ENCODE measurements at places on chromosomes 6 and 20.

GRCh38 chr6:8710668-8711431 lies 275.5 kb upstream of the SLC35B3 start:
- no peak for DNase-seq

GRCh38 chr20:18323705-18324104 lies 35.4 kb downstream of the ZNF133 start:
- no peak for DNase-seq

GRCh38 chr20:3227506-3227905 lies 11.5 kb downstream of the SLC4A11 start:
- DNase-seq, result no peak

- no peak for DNase-seq
Observed at GRCh38 chr6:87529221-87529620, 56.4 kb downstream of the SLC35A1 start.

DNA sequence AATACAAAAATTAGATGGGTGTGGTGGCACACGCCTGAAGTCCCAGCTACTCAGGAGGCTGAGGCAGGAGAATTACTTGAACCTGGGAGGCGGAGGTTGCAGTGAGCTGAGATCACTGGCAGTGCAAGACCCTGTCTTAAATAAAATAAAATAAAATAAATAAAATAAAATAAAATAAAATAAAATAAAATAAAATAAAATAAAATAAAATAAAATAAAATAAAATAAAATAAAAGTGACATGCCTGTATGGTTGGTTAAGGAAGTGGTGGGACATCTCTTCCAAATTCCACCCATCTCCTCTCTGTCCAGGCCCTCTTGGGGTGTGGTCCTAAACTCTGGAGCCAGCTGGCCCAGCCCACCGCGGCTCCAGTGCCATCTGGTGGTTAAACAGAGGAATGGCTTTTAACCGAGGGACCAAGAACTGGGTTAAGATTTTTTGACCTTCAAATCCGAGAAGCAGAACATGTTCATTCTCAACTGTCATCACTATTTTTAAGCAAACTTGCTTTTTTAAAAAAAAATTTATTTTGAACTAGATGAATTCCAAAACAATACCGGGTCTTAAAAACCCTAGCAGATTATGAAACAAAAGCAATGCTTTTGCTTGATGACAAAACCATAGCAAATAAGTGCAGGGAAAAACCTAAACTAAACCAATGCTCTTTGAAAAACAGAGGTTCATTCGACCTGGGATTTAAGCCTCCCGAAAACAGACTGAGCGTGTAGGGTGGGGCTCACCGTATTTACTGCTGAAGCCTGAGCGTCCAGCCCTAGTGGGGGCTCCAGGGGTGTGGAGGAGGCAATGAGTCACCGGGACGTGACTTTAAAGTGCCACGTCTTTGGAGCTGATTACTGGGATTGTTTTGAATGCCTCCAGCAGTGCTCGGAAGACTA lies 68.8 kb downstream of the CDC5L start:
- DNase-seq, result no peak

DNA sequence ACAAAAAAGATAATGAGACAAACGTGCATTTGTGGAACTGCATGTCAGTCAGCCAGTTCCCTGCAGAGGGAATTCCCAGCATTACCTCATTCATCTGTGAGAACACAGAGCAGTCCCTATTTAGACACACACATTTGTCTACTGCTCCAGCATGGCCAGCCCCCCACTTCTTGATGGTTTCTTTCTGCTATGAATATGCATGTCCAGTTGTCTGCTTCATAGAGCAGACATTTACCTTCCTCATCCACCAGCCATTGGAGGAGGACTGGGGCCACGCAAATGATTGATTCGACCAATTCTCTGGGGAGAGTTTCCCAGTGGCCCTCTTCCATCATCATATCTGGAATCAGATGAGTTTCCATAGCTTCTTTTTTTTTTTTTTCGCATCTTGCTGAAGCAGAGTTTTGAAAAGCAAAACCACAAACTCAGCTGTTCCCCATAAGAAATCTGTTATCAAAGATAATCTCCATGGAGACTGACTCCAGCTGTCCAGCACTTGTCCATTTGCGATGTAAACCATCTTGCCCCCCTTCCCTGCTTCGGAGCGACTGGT lies 11.8 kb downstream of the ENPP1 start:
- no peak for DNase-seq

DNA sequence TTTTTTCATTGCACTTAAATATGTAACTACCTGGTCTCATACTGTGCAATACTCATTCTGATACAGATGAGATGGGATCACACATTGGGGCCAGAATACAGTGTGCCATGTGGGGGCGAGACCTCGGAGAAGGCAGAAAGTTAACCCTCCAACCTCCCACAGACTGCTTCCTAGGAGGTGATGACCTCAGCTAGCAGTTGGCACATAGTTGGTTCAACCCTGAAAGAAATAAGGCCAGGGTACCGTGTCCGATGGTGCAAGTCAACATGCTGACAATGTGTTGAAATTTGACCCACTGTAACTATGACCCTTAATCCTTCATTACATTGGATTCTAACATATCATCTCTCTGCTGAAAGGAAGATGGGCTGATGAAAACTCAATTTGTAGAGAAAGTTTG lies 61.9 kb downstream of the GJA10 start:
- DNase-seq, result no peak

GRCh38 chr6:154815938-154816820 lies 83.0 kb downstream of the SCAF8 start:
- no peak for DNase-seq

DNA sequence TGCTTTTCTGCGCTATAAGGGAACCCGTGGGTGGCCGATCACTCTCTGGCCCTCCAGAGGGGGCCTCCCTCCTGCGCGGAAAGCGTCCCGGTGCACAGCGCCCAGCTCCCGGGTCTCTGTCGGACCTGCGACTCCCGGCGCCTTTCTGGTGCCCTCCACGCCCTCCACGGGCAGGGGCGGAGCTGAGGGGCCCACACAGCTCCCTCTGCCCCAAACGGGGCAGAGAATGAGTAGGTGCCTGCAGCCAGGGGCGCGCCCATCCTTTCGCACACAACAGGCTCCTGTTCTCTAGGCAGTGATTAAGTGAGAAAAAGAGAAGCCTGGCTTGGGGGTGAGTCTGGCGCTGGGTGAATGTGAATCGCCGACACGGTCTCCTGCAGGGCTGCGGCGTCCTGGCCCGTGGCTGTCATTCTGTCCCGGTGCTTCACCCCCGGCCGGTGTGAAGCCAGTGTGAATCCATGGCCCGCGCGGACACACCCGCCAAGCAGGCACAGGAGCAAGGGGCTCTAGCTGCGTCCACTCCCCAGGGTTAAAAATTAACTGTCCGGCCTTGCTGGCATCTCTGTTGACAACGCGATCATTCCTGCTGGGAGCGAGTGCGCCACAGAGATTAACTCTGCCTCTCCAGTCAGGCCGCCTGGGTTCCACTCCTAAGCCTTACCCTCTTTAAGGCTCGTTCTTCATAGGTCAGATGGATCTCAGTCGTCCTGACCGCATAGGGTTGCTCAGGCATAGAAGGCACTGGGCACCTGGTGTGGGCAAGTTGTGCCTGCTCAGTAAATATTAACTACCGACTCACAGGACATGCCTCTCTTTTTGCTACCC lies 88.8 kb downstream of the PCSK2 start:
- no peak for DNase-seq

GRCh38 chr6:10259671-10260070 lies 155.2 kb downstream of the TFAP2A start:
- no peak for DNase-seq

GRCh38 chr6:121608270-121608669 lies 172.8 kb downstream of the GJA1 start:
- no peak for DNase-seq

- DNase-seq, result no peak
Observed at GRCh38 chr20:16661756-16662155, 68.1 kb upstream of the SNRPB2 start.

- no peak for DNase-seq
Observed at GRCh38 chr6:26170181-26170580, 83.0 kb downstream of the HFE start.

DNA sequence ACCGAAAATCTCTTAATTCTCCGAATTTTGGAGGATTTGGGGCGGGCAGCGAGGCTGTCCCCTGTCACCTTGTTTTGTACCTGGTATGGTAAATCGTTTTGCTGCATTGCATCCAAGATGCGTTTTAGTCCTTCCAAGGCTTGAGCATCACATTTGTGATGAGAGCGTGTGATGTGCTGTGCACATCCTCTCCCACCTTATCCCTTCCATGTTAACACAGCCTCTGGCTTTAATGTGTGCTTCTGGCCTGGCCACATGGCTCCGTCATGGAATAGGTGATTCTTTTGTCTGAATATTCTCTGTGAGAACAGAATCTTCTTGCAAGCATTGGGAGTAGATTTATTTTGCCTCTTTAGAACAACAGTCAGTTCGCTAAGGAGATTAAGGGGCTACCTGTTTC lies 763 bp downstream of the TMEM14A start:
- no peak for DNase-seq

DNA sequence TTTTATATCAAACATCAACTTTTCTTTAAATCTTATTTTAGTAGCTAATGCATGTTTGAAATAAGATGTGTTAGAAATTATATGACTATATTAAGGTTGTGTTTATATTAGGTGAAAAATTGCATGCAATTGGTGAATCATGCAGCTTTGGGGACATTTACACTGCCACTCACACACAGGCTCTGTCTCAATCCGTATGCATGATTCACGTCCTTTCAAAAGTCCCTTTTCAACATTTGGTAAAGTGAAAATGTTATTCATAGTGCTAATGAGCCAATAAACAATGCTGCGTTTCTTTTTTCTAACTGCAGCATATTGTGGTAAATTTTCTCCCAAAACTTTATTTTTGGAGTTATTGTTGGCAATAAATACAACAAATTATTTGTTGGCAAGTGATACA lies 198.0 kb downstream of the FUT9 start:
- no peak for DNase-seq

DNA sequence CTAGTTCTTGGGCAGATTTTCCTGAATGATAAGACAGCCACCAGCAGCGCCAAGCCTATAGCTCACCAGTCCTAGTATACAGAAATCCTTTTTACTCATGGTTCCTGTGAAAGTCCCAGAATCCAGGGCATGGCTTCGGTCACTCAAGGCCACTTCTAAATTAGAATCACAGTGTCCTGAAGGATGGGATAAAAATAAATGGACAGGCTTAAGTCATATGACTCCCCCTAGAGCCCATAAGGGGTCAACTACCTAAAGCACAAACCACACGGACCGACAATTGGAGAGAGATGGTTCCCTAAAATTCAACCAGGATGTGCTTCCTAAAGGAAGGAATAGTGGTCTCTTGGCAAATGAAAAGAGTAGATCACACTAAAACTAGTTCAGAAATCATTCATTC lies 404.1 kb upstream of the PLCB4 start:
- no peak for DNase-seq

DNA sequence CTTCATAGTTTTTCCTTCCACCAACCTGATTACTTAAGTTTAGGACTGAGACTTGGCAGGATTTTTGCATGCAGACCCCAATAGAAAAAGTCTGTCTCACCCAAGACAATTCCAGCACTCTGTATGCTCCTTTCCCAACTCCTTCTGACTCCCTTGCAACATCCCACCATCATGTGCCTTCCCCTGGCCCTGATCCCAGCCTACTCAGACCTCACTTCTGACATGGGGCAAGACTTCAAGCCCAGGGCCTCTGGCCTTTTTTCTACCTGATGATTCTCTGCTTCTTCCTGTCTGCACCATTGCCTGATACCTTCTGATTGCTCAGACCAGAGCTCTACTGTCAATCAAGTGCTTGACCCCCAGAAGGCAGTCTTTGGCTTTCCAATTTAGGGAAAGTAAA lies 96.6 kb downstream of the HAO1 start:
- no peak for DNase-seq

DNA sequence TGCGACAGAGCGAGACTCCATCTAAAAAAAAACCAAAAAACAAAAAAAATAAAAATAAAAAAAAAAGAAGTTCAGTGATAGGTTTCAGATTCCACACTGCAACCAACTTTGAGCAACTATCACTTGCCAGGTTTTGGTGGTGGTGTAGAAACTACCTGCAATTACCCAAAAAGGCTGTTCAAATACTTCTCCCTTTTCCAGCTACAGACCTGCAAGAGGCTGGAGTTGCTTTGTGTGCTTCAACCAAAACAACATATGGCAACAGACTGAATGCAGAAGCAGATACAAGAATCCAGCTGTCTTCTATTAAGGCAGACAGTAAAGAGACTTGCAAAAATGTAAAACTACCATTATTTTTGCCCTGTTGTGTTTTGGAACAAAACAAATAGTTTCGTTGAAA lies 9.3 kb upstream of the BCAS1 start:
- no peak for DNase-seq

All from brain pericyte (primary cell).